Transverse colon (tissue), 4 donors: ENCODE measurements at places on chromosomes 16 and 17. TPM values are rescaled to one million over a fixed set of nuclear protein-coding genes. Genes with fewer than 3 reads are reported as not detected.

KRTAP9-8 gene
- not detected for total RNA-seq

GRCh38 chr17:82754297-82755208, 2.7 kb downstream of the TBCD start:
- peak; percentile 39 for DNase-seq

DNA sequence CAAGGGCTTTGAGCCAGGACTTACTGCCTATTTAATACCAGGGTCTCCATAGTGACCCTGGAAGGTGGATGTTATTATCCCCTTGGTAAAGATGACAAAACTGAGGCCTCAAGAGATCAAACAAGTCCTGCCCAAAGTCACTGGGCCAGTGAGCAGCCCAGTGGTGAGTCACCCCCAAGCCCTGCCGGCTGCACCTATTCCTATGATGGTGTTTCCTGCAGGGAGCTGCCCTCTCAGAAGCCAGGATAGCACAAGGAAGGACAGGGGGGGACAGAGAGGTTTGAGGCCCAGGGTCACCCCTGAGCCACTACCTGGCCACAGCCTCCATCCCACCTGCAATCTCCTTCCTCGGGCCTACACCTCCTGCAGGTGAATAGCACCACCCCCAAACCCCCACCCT, 90.9 kb downstream of the SDK2 start:
- no peak for DNase-seq

DNA sequence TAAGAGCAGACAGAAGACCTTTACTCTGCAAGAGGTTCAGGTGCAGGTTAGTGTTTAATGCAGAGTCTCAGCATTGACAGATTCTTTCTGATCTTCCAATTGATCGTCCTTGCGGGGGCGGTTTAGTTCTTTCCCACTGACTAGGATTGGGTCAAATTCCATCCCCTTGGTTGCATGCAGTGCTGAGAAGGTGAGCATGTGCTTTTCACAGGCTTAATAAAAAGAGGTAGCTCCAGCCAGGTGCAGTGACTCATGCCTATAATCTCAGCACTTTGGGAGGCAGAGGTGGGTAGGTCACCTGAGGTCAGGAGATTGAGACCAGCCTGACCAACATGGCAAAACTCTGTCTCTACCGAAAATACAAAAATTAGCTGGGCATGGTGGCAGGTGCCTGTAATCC, 7.5 kb upstream of the ITGAD start:
- DNase-seq = no peak

LITAF gene
- 32.8 TPM for total RNA-seq

GJD3 gene
- total RNA-seq = not detected

DNA sequence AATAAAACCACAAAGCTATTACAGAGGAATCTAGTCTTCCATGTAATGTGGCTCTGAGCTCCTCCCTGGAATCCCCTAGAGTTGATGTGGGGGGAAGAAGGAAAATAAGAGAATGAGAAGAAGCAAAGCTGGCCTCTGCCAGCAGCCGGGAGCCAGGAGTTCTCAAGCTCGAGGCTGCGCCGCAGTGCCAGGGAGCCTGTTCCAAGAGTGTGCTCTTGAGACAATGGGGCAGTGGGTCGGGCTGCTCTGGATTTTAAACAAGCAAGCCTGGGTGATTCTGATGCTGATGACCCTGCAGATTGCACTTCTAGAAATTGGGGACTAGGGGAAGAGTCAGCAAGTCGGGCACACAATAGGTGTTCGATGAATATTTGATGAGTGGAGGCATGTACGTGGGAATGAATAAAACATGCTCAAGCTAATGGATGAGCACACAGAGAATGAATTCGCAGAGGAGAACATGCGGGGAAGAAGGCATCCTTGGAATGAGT, 119.9 kb downstream of the CMIP start:
- no peak for DNase-seq

CSNK1D gene
- 201 TPM for total RNA-seq

RGS11 gene
- 24.3 TPM for total RNA-seq

TEKT1 gene
- total RNA-seq = not detected

BOLA2B gene
- 1,391 TPM for total RNA-seq

TBC1D3 gene
- not detected for total RNA-seq

DNA sequence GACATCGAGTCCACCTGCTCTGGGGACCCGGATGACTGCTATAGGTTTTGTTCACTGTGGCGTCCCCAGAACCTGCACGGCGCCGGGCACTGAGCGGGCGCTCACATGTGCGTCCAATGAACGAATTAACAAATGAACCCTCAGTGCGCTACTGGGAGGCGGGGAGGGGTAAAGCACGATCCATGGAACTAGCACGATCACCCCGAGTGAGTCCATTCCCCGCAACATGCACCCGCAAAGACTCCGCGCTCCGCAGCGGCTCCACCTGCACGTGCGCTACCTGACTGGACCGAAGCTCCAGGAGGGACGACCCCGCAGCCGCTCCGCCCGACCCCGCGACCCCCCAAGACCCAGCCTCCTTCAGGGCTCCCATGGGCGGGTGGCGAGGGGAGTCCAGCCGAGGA, 491 bp downstream of the TRAP1 start:
- peak; percentile 44 for DNase-seq

DNA sequence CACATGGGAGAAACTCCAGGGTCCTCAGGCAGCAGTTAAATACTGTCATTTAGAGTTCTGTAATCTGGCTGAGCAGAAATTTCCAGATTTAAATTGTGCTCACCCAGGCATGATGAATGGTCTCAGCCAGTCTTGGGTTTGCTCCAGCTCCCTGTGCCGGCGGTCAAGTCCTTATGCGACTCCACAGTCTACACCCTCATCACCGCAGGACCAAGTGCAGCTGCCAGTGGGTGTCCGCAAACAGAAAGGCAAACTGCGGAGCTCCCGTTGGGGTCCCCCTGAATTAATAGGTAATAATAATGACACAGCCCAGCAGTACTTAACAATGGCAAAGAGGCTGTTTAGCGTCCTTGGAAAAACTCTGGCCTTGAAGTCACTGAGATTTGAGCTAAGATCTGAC, 3.9 kb upstream of the CACNG4 start:
- no peak for DNase-seq

GRCh38 chr16:19218581-19218980, 50.5 kb downstream of the SYT17 start:
- DNase-seq = no peak

TTYH2 gene
- 0.60 TPM for total RNA-seq

DNA sequence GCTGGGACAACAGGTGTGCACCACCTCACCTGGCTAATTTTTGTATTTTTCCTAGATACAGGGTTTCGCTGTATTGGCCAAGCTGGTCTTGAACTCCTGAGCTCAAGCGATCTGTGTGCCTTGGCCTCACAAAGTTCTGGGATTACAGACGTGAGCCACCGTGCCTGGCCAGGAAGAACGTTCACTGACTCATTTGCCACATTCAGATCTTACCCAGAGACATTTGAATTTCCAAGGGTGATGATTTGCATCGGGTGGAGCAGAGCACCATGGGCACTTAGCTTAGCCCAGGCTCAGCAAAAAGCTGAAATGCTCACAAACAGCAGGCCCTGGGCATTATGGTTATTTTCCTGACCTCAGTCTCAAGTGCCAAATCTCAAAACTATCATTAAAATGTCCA, 14.5 kb upstream of the ADORA2B start:
- no peak for DNase-seq

GRCh38 chr16:78128913-78129312, 29.5 kb downstream of the WWOX start:
- DNase-seq = no peak

SLC16A11 gene
- total RNA-seq = not detected

- DNase-seq = no peak
Observed at GRCh38 chr16:51150165-51150887, 744 bp downstream of the SALL1 start.

DNA sequence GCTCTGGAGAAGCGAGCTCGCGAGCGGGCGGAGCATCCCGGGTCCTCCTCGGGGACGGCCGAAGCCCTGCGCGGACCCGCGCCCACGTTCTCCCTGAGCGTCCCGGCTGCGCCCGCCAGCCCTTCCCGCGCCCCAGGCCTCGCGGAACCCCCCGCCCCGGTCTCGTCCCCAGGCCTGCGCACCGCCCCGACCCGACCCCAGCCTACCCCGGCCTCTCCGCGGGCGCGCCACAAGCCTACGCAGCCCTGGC, 159 bp downstream of the USP36 start:
- no peak for DNase-seq
